ENCODE measurements at places on chromosomes 2 and 18.

GRCh38 chr2:98123286-98123685 is 36.3 kb downstream of the VWA3B start:
- DNase-seq = no peak

DNA sequence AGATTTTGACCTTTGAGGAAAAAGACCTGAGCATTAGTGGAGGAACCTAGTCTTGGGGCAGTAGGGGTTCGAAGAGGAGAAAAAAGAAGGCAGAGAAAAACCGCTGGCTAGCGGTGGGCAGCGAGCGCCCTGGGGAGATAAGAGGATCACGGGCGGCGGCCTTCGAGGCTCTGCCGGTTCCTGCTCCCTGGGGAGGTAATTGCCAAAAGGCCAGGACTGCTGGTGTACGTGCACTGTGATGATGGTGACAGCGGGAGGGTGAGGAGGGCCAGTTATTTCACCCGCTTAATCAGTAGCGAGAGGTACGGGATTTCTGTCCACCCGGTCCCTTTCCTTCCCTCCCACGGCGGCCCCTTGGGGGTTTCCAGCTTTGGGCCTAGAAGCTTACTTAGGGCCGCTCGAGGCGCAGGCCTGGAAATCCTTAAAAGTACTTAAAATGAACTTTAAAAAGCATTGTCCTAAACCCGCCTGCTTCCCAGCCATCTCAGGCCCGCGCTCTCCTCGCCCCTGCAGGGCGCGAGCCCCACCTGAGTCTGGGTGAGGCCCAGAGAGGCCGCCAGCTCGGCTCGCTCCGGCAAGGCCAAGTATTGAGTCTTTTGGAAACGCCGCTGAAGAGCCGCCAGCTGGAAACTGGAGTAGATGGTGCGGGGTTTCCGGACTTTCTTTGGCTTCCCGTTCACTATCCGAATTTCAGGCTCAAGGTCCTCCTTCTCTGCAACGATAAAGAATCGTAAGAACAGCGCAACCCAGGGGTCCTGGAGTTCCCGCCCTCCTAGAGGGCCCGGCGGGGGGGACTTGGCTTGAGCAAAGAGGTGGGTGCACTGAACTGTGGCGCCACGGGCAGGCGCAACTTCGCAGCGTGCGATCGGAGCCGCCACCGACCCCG is 1.5 kb downstream of the DLX2 start:
- DNase-seq = peak; percentile 27

DNA sequence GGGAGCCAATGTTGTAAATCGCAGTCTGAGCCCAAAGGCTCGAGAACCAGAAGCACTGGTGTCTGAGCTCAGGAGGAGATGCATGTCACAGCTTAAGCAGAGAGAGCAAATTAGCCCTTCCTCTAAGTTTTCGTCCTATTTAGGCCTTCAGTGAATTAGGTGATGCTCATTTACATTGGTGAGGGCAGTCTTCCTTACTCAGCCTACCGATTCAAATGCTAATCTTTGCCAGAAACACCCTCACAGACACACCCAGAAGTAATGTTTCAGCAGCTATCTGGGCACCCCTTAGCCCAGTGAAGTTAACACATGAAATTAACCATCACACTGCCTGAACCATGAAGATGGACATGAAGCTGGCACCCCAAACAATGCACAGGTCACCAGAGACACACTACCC is 385.1 kb downstream of the STK39 start:
- DNase-seq = no peak

DNA sequence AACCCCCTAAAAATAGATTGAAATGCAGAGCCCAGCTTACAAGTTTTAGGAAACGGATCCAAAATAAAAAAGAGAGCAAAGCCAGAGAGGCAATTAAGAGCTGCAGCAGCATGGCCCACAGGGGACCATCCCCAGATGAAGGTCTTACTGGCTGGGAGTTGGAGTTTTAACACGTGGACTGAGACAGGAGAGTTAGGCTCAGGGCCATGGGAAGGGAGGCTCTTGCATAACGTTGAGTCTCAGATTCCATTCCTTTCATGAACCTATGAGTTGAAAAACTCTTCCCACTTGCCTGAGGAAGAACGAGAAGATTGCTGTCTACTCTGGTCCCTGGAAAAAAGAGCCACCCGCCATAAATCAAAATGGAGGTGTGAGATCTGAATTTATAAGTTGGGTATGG is 101.8 kb upstream of the NDUFV2 start:
- no peak for DNase-seq

- DNase-seq = no peak
These were observed 75.6 kb upstream of the STAM2 start for GRCh38 chr2:152251211-152251610.

DNA sequence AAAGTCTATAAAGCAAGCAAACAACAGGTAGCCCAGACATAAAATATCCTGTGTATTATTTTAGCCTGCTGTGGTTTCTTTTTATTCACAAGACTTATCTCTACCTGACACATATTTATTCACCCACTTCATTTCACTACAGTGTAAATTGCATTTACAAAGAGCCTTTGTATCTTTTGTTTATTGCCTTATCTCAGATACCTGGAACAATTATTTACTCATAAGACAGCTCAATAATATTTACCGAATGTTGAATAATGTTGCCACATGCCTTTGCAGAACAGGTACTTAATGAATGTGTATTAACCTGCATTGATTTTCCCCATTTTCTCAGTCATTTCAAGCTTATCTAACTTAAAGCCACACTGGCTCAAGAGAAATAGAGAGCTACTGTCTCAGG is 603.6 kb downstream of the FBXO15 start:
- no peak for DNase-seq

- no peak for DNase-seq
These were observed 91.0 kb upstream of the NEUROD1 start for GRCh38 chr2:181771356-181771755.
